ENCODE measurements at places on chromosomes 7 and 10. TPM values are rescaled to one million over a fixed set of nuclear protein-coding genes. Genes with fewer than 3 reads are reported as not detected.

LGI1 gene
- not detected for total RNA-seq

HYAL4 gene
- not detected for total RNA-seq

HPSE2 gene
- total RNA-seq, result not detected

SPDYE1 gene
- not detected for total RNA-seq

PLCE1 gene
- total RNA-seq, result 3.2 TPM

GIMAP2 gene
- total RNA-seq, result 5.2 TPM

HEPACAM2 gene
- not detected for total RNA-seq

ZNF33B gene
- total RNA-seq, result 4.2 TPM

ANKRD61 gene
- not detected for total RNA-seq

EFCAB10 gene
- total RNA-seq, result not detected

POLR3A gene
- 9.9 TPM for total RNA-seq

CALHM1 gene
- not detected for total RNA-seq

TMEM72 gene
- not detected for total RNA-seq

PNPLA8 gene
- 25.1 TPM for total RNA-seq

WDR86 gene
- total RNA-seq, result not detected

ITPRID1 gene
- not detected for total RNA-seq

SFTPA2 gene
- total RNA-seq, result not detected

MAGI2 gene
- 1.3 TPM for total RNA-seq

PCLO gene
- total RNA-seq, result not detected

FAM221A gene
- 0.97 TPM for total RNA-seq

SLC25A28 gene
- 4.5 TPM for total RNA-seq

CDH23 gene
- total RNA-seq, result 0.18 TPM

MYOF gene
- 117 TPM for total RNA-seq

OR2A7 gene
- not detected for total RNA-seq

H2BK1 gene
- total RNA-seq, result not detected

NME8 gene
- total RNA-seq, result not detected

SLC39A12 gene
- not detected for total RNA-seq

CUBN gene
- 0.72 TPM for total RNA-seq

MMP21 gene
- total RNA-seq, result not detected

SFTPA1 gene
- not detected for total RNA-seq

STMP1 gene
- 8.5 TPM for total RNA-seq

All from cardiac atrium fibroblast (primary cell).